Myometrial cell (primary cell): ENCODE measurements at places on chromosomes 1 and 21. TPM values are rescaled to one million over a fixed set of nuclear protein-coding genes. Genes with fewer than 3 reads are reported as not detected.

FAM151A gene
- not detected in 2 replicates for total RNA-seq

PRDM16 gene
- 1.1 TPM in 1 of 2 replicates, not detected in the other for total RNA-seq

PRAMEF18 gene
- not detected in 2 replicates for total RNA-seq

NTMT2 gene
- total RNA-seq = not detected in 2 replicates

ST6GALNAC3 gene
- 0.58 and 2.8 TPM in 2 replicates for total RNA-seq

TNFSF18 gene
- total RNA-seq = 0.86 and 1.9 TPM in 2 replicates

LRRN2 gene
- not detected in 2 replicates for total RNA-seq

CSMD2 gene
- total RNA-seq = under 0.01 and 0.18 TPM in 2 replicates

ETV3L gene
- not detected in 2 replicates for total RNA-seq

ADCY10 gene
- total RNA-seq = not detected in 2 replicates
